HepG2 (cell line): ENCODE measurements at places on chromosomes 7 and 10. TPM values are rescaled to one million over a fixed set of nuclear protein-coding genes. Genes with fewer than 3 reads are reported as not detected.
A peak's percentile ranks its signal among the peaks of the same experiment; 100 is the strongest.

The CNNM2 gene
- 3.4 and 9.0 TPM in 2 replicates for total RNA-seq

DNA sequence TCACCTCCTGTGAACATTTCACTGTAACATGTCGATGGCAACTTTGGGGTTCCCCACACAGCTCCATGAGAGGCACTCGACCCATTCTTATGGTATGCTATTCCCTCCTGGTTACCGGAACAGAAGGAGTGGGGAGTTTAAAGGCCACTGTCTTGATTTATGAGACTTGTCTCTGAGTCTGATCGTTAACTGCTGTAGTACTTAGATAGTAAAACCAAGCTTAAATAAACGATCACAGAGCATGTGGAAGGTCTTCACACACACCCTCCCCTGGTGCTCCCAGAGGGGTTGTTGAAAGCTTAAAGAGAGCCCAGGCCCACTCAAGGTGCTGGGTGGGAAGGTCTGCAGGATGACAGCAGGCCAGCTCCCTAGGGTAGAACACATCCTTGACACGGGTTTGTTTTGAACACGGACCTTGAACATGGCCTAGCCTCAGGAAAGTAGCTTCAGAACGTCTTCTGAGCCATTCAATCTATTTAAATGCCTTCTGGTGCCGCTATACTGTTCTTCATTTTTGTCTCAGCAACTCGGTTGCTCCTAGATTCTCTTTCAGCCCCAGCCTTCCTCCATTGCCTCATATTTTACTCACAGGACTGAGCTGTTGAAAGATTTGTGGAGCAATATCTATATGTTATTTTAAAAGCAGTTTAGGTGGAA is 335.3 kb downstream of the FGFR2 start:
- H3K4me1 ChIP-seq: no peaks in the 10 kb centered on the region
- no peak for DNase-seq

The SLC16A9 gene
- total RNA-seq: 0.07 and 0.09 TPM in 2 replicates

DNA sequence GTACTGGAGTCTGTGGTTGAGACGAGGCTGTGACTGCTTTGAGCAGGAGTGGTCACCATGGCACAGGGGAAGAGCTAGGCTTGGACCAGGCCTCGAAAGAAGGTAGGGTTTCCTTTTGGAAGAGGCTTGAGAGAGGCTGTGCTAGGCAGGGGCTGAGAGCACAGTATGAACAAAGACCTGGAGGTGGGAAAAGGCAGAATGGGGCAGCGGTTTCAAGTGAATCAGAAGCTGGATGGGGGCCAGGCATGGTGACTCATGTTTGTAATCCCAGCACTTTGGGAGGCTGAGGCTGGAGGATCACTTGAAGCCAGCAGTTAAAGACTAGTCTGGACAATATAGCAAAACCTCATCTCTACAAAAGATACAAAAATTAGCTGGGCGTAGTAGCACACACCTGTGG is 65.9 kb downstream of the CLIP2 start:
- H3K36me3 ChIP-seq: peaks cover 26% of the 10 kb centered on the region; the same call in 2 of the 3 replicates
- peak; percentile 20 for DNase-seq
- no peak overlapping the region for H3K27ac ChIP-seq
- H3K4me1 ChIP-seq: no peaks in the 10 kb centered on the region
- H3K27me3 ChIP-seq: no peaks in the 10 kb centered on the region

DNA sequence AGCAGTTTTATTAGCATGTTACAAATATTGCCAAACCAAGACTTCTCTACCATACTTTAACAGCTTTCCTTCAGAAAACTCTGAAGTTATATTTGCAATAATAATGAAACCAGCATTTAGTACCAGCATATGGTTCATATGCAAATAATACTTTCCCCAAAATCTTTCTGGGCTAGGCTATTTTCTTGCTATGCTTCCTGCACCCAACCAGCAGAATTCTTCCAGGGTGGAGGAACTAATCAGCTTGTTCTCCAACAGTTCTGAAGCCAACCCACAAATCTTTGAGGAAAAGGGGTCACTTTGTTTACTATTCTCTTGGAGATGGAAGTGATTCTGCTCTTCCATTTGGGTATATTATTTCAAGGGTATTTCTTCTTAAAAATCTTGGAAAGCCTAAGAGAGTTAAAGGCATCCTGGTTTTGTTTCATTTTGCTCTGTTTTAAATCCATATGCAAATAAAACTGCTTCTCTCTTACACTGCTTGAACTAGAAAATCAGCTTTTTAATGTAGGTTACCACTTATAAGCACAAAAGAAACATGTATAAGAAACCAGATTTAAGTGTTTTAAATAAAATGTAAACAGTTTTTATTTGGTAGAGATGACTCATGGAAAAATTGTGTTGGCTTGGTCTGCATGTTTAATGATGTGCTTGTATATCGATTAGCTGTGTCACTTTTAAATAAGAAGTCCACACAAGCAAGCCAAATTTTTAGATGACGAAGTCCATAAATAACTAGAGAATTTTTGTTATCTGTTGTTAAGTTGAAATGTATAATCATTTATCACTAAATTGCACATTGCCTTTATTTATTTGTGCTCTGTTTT is 103.7 kb downstream of the HECTD2 start:
- H3K36me3 ChIP-seq: no peaks in the 10 kb centered on the region
- H3K27ac ChIP-seq: no peak overlapping the region
- no peaks in the 10 kb centered on the region for H3K4me1 ChIP-seq
- no peak overlapping the region for H3K4me3 ChIP-seq

- H3K27me3 ChIP-seq: no peaks in the 10 kb centered on the region
- no peak for DNase-seq
- no peaks in the 10 kb centered on the region; the same call in 1 of the 2 replicates for H3K36me3 ChIP-seq
- no peak overlapping the region for H3K4me3 ChIP-seq
- no peaks in the 10 kb centered on the region for H3K4me1 ChIP-seq
These were observed 61.5 kb downstream of the DYNC2I1 start for GRCh38 chr7:158917818-158918217.

DNA sequence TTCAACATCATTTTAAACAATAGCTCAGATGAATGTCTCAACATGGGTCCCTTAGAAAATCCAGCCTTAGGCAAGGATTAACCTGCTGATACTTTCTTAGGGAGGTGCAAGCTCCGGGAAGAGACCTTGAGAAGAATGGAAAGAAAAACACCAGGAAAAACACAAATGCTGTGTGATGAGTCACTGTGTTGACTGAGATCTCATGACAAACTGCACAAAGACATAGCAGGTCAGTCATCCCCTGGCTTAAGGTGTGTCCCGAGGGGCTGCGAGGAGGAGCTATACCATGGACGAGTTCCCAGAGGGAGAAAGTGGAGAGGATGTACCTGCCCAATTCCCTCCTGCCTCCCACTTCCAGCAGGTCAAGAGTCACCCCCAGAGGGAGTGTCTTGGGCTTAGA is 98.0 kb downstream of the TEX36 start:
- H3K27ac ChIP-seq: no peak overlapping the region
- no peaks in the 10 kb centered on the region for H3K4me1 ChIP-seq
- no peaks in the 10 kb centered on the region; the same call in none of the 2 replicates for H3K27me3 ChIP-seq
- no peak for DNase-seq
- no peaks in the 10 kb centered on the region for H3K36me3 ChIP-seq

- no peak for DNase-seq
- no peaks in the 10 kb centered on the region for H3K36me3 ChIP-seq
- peaks cover 65% of the 10 kb centered on the region for H3K4me1 ChIP-seq
These were observed 162.2 kb downstream of the SLIT1 start for GRCh38 chr10:97023401-97024167.

DNA sequence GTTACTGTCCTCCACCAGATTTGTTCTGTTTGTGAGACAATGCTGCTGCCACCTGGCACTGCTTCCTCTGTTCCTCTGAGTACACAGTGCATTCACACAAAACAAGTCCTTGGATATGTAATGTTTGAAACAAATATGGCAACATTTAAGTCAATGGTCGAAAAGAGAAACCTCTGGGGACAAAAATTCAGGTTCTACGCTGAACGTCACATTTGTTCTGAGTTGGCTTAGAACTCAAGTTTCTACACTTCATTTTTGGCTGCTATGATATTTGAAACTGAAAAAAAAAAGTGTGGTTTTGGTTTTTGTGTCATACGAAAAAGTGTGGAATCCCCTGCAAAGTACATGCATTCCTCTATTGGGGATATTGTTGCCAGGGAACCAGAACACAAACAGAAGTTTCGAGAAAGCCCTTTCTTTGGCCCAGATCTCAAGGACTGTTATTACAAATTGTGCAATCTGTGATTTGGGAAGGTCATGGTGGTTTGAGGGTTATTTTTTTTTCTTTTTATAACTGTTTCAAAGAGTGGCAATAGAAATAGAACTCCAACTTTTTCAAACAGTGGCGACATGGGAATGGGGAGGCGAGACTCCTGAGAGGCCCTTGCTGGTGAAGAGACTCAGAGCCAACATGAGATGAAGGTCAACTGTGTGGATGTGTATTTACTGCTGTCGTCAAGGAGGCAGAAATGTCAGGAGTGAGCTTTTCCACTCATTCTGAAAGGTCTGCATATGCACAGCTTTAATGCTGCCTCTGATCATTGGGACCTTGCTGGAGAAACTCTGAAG is 127.5 kb downstream of the CUBN start:
- no peaks in the 10 kb centered on the region for H3K36me3 ChIP-seq
- H3K4me3 ChIP-seq: no peak overlapping the region
- DNase-seq: no peak
- H3K27ac ChIP-seq: no peak overlapping the region

DNA sequence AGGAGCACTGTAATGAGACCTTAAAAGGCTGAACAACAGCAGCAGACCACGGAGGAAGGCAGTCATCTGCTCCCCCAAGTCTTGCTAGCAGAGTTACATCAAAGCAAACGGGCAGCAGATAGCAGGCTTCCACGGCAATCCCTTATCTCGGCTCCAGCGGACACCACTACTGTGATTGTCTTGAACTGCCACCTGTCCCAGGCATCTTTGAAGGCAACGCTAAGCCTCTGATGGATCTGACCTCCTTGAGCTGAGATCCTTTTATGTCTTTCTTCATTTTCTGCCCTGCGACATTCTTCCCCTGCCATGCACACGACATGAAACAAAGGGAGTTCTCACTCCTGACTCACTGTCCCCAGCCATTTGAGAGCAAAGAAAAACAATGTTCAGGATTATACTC is 111.7 kb downstream of the GLI3 start:
- no peak for DNase-seq
- H3K27me3 ChIP-seq: peaks cover 21% of the 10 kb centered on the region; the same call in 2 of the 3 replicates
- no peak overlapping the region for H3K4me3 ChIP-seq
- H3K4me1 ChIP-seq: no peaks in the 10 kb centered on the region
- H3K27ac ChIP-seq: no peak overlapping the region
- no peaks in the 10 kb centered on the region for H3K36me3 ChIP-seq

GRCh38 chr10:47022311-47023131 is 111.3 kb downstream of the PTPN20 start:
- no peak for DNase-seq
- no peaks in the 10 kb centered on the region for H3K36me3 ChIP-seq
- no peak overlapping the region for H3K4me3 ChIP-seq
- peaks cover 17% of the 10 kb centered on the region for H3K27me3 ChIP-seq

- no peaks in the 10 kb centered on the region for H3K4me1 ChIP-seq
- H3K4me3 ChIP-seq: no peak overlapping the region
- DNase-seq: no peak
- H3K27ac ChIP-seq: no peak overlapping the region
- H3K27me3 ChIP-seq: no peaks in the 10 kb centered on the region; the same call in 1 of the 2 replicates
These were observed 458.8 kb upstream of the GHITM start for GRCh38 chr10:83680470-83680891.

- no peaks in the 10 kb centered on the region for H3K4me1 ChIP-seq
- no peak overlapping the region for H3K27ac ChIP-seq
- no peaks in the 10 kb centered on the region for H3K36me3 ChIP-seq
- DNase-seq: no peak
- H3K4me3 ChIP-seq: no peak overlapping the region
These were observed 218.7 kb downstream of the SNX10 start for GRCh38 chr7:26510231-26510957.

DNA sequence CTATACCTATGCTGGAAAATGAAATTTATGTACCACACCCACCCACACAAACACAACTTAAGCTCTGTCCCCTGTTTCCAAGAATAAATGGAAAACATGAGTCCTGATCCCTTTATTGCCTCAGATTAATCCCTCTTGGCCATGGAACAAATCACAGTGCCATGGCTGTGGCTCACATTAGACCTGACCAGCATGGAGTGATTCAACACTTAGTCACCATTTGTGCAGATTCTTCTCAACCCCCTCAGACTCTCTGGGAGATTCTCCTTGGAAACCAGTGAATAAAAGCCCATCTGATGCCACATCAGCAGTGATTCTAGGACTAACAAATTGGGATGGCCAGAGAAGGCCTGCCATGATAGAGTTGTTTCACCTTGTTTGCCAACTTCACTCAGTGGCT is 204.4 kb upstream of the TMEM72 start:
- H3K27me3 ChIP-seq: no peaks in the 10 kb centered on the region
- H3K4me3 ChIP-seq: no peak overlapping the region
- no peak overlapping the region for H3K27ac ChIP-seq
- no peak for DNase-seq
- H3K4me1 ChIP-seq: no peaks in the 10 kb centered on the region
- no peaks in the 10 kb centered on the region for H3K36me3 ChIP-seq

The VENTX gene
- not detected in 2 replicates for total RNA-seq

The SAP25 gene
- total RNA-seq: 0.15 TPM in 1 of 2 replicates, not detected in the other

The ANXA7 gene
- total RNA-seq: 89.0 and 139 TPM in 2 replicates

DNA sequence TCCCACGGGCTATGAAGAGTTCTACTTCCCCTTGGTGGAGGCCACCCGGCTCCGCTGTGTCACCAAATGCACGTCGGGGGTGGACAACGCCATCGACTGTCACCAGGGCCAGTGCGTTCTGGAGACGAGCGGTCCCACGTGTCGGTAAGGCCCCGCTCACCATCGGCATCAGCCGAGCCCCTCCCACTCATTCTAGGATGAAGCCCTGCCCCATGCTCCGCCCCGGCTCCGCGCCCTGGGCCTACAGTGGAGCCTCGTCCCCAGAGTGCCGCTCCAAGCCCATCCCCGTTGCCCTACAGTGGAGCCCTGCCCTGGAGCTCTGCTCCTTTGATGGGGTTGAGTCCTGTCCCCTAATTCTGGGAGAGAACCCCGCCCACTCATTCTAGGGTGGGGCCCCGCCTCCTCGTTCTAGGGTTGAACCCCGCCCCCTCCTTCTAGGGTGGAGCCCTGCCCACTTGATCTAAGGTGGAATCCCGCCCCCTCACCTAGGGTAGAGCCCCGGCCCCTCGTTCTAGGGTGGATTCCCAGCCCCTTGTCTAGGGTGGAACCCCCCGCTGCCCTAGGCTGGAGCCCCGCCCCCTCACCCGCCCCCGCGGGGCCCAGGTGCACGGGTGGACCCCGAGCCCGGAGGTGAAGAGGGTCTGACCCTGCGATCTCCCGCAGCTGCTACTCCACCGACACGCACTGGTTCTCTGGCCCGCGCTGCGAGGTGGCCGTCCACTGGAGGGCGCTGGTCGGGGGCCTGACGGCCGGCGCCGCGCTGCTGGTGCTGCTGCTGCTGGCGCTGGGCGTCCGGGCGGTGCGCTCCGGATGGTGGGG is 3.4 kb upstream of the MUC12 start:
- DNase-seq: peak; percentile 57
- H3K27ac ChIP-seq: no peak overlapping the region
- H3K4me1 ChIP-seq: 0 out of 2 replicates have a peak, but pooled peaks cover 10% of the 10 kb centered on the region
- peak overlapping the region; percentile 38; the same call in 1 of the 2 replicates for H3K4me3 ChIP-seq
- no peaks in the 10 kb centered on the region for H3K36me3 ChIP-seq
- H3K27me3 ChIP-seq: peaks cover 33% of the 10 kb centered on the region

- no peak overlapping the region for H3K4me3 ChIP-seq
- H3K27ac ChIP-seq: no peak overlapping the region
- peaks cover 63% of the 10 kb centered on the region for H3K4me1 ChIP-seq
- DNase-seq: no peak
- H3K27me3 ChIP-seq: no peaks in the 10 kb centered on the region
- 0 out of 3 replicates have a peak, but pooled peaks cover 1% of the 10 kb centered on the region for H3K36me3 ChIP-seq
These were observed 9.6 kb downstream of the EPC1 start for GRCh38 chr10:32337350-32337749.
